ENCODE measurements at places on chromosomes 5 and 9.

- DNase-seq, result no peak
These were observed 1881.5 kb downstream of the EFNA5 start for GRCh38 chr5:105789246-105789645.

DNA sequence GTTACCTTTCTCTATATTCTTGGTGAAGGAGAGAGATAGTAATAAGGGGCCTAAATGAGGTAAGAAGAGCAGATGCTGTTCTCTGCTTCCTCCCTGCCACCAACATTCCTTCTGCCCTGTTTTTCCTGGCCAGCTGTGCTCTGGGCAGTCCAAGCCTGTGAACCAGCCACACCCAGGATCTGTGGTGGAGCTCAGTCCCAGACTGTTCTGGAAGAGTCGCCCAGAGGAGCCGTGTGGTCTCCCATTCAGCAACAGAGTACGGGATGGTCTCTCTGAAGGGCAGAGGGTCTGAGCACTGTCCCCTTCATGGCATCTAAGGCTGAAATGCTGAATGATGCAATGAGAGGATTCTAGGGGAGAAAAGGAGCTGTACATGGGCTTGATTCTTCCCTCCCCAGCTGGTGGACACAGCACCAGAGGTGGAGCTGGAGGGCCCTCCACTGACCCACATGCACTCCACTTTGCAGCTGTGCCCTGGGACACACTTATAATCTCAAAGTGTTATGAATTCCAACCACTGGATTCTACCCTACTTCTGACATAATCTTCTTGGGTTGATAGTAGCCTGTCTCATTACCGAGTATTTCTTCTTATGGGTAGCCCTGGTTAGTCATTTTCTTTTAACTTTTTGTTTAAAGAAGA lies 70.8 kb upstream of the RPS23 start:
- no peak for DNase-seq

GRCh38 chr5:375336-375920 lies 53.9 kb downstream of the AHRR start:
- no peak for DNase-seq

GRCh38 chr5:59351076-59351794 lies 542.3 kb downstream of the PDE4D start:
- DNase-seq, result peak; percentile 94

GRCh38 chr5:173835661-173836060 lies 52.5 kb upstream of the CPEB4 start:
- no peak for DNase-seq

GRCh38 chr9:23850242-23850689 lies 24.2 kb upstream of the ELAVL2 start:
- peak; percentile 20 for DNase-seq

Measured in NCI-H446 treated with DMSO at 0.1 percent for 48 hours (cell line).